ENCODE measurements at places on chromosomes 6 and 20.

- DNase-seq = no peak
Observed at GRCh38 chr20:62043131-62043914, 22.4 kb downstream of the TAF4 start.

DNA sequence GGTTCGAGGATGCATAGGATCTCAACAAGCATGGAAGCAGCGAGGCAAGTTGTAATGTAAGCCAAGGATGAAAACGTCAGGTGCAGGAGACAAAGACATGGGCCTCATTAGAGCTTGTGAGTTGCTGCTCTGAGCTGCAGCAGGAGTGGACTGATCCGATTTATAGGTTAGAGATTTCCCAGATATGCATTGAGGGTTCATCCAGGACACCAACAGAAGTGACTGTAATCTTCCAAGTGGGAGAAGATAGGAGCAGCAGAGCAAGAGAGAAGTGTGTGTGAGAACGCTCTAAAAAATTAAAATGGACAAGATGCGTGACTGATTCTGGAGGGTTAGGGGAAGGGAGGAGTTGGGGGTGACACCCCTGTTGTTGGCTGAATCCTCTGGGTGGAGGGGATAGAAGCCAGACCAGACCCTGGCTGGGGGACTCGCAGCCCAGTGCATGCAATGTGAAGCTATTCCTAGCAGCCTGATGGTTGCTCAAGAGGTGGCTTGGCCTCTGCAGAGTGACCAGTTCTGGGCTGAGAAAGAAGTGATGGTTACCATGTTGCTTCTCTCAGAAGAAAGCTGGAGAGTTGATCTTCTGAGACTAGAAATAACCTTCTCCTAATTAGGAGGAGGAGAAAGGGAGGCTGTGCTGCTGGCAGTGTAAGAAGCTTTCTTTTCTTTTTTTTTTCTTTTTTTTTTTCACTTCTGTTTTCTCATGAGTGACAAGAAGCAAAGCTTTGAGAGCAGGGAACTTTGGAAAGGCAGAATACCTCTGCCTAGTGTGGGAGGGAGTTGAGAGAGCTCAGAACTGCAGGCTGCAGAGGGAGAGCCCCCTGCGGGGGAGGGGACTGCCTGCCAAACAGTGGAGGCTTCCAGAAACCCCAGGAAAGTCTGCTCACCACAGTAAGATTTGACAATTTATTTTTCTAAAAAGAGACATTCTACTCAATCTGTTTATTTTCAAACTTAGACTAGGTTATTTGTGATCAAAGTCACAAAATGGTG is 116.9 kb downstream of the SLX4IP start:
- DNase-seq = no peak

DNA sequence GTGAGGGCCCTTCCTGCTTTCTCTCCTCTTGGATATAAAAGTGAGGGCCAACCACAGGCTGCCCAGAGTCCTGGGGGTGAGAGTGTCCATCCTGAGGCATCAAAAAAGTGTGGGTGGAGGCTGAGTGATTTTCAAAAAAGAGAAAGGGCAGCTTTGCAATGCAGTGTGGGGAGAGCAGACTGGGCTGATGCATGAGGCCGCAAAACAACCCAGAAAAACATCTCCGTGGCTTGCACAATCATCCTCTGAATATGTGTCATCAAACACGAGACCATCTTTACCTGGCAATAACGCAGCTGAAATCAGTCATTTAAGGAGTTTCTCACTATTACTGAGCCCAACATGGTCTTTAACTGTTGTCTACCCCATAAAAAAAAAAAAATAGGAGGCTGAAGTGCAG is 191.2 kb upstream of the SOX4 start:
- no peak for DNase-seq

GRCh38 chr6:167090171-167090570 is 32.7 kb upstream of the CCR6 start:
- DNase-seq = no peak

GRCh38 chr20:2395136-2395535 is 14.4 kb downstream of the TGM6 start:
- no peak for DNase-seq

DNA sequence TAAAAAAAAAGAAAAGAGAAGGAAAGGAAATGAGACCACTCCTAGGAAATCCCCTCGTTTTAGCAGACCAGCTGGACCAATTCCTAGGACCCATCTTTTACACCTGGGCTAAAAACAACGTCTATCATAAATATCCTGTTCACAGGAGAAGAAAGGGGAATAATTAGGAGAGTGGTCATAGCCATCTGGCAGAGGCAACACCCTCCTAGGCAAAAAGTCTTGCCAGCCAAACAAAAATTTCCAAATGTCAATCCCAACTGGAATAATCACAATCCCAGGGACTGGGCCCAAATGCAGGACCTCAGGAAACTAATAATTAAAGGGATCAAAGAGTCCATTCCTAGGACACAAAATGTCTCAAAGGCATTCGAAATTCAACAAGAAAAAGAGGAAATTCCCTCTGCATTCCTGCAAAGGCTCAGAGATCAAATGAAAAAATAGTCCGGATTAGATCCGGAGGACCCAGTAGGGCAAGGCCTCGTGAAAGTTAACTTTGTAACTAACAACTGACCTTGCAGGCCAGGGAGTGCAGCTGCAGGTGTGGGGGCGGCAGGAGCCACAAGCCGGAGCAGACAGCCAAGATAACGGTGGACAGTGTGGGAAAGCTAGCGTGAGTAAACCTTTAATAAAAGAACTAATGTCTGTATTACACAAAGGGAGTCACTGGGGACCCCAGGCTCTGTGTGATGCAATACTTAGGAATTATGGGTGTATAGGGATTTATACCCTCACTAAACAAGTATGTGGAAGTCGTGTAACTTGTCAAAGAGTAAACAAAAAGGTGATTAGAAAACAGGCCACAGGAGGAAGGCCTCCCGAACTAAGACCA is 11.7 kb downstream of the LCA5 start:
- no peak for DNase-seq

DNA sequence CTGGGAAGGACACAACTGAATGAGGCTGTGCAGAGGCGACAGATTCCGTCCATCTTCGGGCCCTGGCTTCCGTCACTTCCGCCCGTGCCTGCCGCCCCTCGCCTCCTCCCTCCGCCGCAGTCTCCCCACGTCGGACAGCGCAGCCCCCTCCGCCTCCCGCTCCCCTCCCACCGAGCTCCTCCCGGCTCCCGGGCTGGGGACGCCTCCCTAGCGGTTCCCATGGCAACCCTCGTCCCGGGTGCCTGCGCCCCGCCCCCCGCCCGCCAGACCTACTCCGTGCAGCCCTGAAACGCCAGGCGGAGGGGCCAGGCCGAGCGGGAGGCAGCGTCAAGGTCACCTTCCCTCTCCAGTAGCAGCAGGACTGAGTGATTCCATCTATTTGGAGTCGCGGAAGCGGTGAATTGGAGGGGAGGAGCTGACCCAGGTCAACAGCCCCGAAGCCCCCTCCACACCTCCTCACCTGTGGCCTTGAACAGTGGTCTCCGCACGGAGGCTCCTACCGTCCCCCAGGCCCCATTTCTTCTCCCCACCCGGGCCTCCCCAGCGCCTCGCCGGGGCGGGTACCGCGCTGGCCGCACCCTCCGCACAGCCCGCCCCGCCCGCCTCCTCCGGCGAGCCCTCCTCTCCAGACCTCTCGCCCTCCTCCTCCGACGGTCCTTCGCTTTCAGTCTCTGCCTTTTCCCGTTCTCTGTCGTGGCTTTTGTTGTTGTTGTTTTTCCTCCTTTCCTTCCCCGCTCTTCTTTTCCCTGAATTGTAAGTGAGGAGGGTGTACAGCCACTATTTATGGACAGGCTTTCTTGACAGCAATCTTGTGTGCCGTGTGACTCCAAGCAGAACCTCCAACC is 951 bp downstream of the NRSN2 start:
- peak; percentile 61 for DNase-seq

GRCh38 chr6:18088419-18089296 is 33.8 kb downstream of the NHLRC1 start:
- no peak for DNase-seq

- DNase-seq = no peak
Observed at GRCh38 chr6:16184129-16184528, 54.3 kb upstream of the GMPR start.

DNA sequence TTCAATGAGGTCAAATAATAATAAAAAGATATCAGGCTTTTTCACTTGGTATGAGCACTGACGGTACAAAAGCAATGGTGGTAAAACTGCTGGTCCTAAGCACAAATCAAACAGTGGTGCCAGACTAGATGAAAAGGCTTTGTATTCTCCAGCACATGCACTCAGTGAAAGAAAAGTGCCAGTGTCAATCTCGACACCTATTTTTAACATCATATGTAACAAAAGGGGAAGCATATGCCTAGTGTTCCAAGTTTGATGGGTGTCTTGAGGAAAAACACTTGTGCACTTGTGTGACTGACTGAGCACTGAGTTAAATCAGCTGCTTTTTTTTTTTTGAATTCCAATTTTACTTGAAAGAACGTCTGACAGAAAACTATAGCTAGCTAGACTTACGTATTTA is 27.3 kb downstream of the MED23 start:
- no peak for DNase-seq

GRCh38 chr6:51322505-51322904 is 503.8 kb downstream of the TFAP2B start:
- no peak for DNase-seq

DNA sequence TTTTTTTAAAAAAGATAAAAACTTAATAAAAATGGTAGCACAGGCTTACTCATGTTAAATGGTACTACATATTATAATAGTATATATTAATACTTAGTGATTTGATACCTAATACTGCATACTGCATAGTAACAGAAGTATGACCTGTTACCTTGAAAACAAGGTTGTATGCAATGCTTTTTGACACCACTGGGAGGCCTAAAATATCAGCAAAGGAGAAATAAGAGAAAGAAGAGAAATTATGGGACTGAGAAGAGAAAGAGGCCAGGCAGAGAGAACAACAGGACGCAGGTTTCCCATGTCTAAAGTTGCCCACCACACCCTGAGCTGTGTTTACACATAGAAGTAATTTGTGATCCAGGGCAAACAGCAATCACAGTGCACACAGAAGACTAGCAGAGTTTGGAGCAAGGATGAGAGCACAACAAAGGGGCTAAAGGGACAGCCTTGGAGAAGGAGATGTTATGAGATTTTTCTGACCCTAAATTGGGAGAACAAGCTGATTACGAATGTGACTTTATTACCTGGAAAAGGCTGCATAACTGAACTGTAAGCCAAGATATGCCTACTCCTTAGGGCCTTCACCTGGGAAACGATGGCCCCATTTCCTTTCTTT is 73.2 kb downstream of the ROS1 start:
- DNase-seq = no peak

DNA sequence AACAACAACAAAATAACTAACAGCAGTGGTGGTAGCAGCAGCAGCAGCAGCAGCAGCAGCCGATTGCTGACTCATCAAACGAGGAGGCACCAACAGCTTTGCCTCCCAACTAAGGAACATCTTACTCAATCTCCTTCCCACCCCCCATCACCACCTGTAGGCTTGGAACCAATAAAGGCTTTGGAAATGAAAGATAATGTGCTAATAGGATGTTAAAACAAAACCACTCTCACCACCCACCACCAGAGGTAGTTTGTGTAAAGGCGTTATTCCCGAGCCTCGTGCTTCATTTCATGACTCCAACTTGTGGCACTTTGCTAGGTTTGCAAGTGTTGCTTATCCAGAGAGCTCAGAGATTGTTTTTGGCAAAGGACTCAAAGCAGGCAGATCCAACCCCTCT is 346.5 kb downstream of the CD83 start:
- DNase-seq = no peak

DNA sequence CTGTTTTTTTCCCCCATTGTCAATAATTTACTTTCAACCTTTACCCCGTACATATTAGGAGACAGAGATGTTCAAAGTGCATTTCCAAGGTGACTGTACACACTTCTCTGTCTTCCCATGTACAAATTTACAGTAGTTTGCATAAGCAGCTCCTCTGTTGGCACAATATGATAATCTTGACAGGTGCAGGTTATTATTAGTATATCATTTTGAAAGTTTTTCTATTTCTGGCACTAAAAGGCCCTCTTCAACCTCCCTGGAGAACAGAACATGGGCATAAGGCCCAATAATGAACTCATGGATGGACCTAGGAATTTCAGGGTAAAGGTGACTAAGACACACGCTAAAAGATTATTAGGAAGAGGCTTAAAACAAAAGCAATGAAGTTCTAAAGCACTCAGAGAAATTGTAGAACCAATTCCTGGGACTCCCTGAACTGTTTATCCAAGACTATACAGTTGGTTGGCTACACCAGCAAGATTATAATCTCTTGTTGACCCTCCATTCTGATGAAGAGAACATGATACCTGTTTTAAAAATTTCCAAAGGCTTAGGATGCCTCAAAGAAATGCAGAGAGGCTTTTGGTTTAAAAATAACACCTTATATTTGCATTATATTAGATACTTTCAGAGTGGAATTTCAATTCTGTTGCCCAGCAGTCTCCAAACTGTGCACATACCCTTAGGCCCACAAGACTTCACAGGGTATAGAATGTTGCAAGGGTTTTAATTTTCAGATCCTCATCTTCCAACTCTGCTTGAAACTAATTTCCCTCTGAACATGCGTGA is 1.1 kb downstream of the AIG1 start:
- no peak for DNase-seq

DNA sequence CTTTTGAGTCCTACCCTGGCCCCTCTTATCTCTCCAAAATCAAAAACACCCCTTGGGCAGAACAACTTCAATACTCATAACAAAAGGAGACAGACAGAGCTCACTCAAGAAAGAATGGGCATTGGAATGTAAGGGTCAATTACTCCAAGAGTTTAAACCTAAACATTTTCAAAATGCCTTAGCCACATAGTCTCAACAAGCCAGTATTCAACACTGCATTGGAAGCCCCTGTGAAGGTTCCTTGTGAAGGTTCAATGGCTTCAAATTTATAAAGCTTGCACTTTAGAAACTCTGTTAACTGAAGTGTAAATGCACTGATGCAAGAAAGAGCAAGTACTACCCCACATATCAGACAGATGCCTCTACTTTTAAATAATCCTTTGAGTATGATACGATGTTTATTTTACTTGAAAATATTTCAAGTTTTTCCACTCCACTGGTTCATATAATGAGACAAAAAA is 139.1 kb upstream of the LAMP5 start:
- DNase-seq = no peak

- DNase-seq = no peak
Observed at GRCh38 chr6:107308677-107309076, 150.7 kb downstream of the PDSS2 start.

- DNase-seq = no peak
Observed at GRCh38 chr6:100433726-100434435, 30.8 kb downstream of the SIM1 start.

DNA sequence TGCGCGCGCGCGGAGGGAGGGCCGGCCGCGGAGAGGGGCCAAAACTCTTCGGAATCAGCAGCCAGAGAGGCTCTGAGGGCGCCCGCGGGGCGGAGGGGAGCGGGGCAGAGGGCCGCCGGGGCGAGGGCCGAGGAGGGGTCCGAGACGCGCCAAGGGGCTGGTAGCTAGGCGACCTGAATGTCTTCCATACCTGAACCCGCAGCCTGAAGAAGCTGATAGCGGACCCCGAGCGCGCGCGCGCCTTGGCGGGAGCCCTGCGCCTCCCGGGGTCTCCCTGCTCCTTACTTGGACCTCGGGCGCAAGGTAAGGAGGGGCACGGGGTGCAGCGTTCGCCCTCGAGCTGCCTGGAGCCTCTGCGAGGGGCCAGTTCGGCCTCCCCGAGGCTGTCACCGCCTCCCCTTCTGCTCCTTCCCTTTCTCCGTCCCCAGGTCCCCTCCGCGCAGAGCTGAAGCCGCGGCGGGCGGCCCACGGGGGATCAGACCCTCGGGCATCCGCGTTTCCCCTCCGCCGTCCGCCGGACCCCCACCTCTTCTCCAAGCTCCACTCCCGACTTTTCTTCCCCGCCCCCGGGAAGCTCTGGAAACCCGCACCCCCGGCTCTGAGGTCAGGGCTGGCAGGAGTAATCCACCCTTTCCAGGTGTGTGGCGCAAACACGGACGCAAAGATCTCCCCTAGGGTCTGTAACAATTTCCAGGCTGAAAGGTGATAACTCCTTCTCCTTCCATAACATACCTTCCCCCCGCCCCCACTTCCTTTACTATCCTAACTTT is 13.1 kb upstream of the DEK start:
- DNase-seq = no peak
